Activated T-helper 2 cell treated with anti-CD3 and anti-CD28 coated beads, Interferon-gamma antibody, Interleukin-2, Interleukin-4, amounts not matched to agents 10 μg/mL and 5 μg/mL and 100 μg/mL, durations not matched to agents 14 hours and 24 hours and 36 hours (primary cell): ENCODE measurements at places on chromosomes 12 and 14. TPM values are rescaled to one million over a fixed set of nuclear protein-coding genes. Genes with fewer than 3 reads are reported as not detected.

Gene GYS2
- total RNA-seq, result 0.07 and 0.14 TPM in 2 replicates

Gene DDN
- 0.60 and 0.91 TPM in 2 replicates for total RNA-seq

Gene PIWIL1
- not detected in 2 replicates for total RNA-seq

Gene TRPV4
- total RNA-seq, result not detected in 2 replicates

Gene CSAD
- 20.2 TPM in 2 replicates for total RNA-seq

Gene WIF1
- total RNA-seq, result not detected in 2 replicates

Gene KRT73
- total RNA-seq, result not detected in 2 replicates

Gene CNIH1
- total RNA-seq, result 113 and 115 TPM in 2 replicates

Gene NPFF
- not detected in 2 replicates for total RNA-seq
